ENCODE measurements at places on chromosomes 11 and 22. TPM values are rescaled to one million over a fixed set of nuclear protein-coding genes. Genes with fewer than 3 reads are reported as not detected.

Gene BACE1
- 27.2 TPM for total RNA-seq

Gene DCDC1
- total RNA-seq = not detected

Gene DNAJB7
- total RNA-seq = not detected

Gene MPST
- total RNA-seq = 113 TPM

Gene SLC7A4
- 20.4 TPM for total RNA-seq

Gene CASP5
- not detected for total RNA-seq

Gene SLC22A9
- not detected for total RNA-seq

Gene BATF2
- 0.21 TPM for total RNA-seq

Gene ALX4
- not detected for total RNA-seq

GRCh38 chr11:37087650-37088572 lies 489.9 kb upstream of the RAG2 start:
- no peak overlapping the region for H3K4me3 ChIP-seq
- H3K27me3 ChIP-seq = no peaks in the 10 kb centered on the region
- no peaks in the 10 kb centered on the region for H3K36me3 ChIP-seq
- DNase-seq = no peak

- H3K27ac ChIP-seq = no peak overlapping the region
- H3K27me3 ChIP-seq = no peaks in the 10 kb centered on the region
- DNase-seq = no peak
- no peak overlapping the region for H3K4me3 ChIP-seq
- H3K4me1 ChIP-seq = no peaks in the 10 kb centered on the region
These were observed 11.1 kb downstream of the SLC35E4 start for GRCh38 chr22:30646518-30647160.

DNA sequence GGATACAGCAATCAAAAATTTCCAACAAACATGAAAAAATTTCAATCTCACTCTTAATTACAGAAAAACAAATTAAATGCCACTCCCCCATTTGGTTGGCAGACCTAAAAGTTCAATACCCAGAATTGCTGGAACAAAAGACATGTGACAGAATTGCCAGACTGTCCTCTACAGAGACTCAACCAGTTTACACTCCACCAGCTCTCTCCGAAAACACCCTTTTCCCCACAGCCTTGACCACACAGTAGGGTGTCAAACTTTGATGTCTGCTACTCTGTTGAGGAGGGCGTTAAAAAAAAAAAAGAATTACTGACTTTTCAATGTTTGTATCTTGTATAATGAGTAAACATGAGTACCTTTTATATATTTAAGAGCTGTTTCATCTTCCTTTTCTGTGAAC lies 44.7 kb upstream of the YPEL1 start:
- H3K27me3 ChIP-seq = no peaks in the 10 kb centered on the region
- DNase-seq = no peak
- no peaks in the 10 kb centered on the region for H3K4me1 ChIP-seq
- H3K36me3 ChIP-seq = peaks cover 22% of the 10 kb centered on the region

DNA sequence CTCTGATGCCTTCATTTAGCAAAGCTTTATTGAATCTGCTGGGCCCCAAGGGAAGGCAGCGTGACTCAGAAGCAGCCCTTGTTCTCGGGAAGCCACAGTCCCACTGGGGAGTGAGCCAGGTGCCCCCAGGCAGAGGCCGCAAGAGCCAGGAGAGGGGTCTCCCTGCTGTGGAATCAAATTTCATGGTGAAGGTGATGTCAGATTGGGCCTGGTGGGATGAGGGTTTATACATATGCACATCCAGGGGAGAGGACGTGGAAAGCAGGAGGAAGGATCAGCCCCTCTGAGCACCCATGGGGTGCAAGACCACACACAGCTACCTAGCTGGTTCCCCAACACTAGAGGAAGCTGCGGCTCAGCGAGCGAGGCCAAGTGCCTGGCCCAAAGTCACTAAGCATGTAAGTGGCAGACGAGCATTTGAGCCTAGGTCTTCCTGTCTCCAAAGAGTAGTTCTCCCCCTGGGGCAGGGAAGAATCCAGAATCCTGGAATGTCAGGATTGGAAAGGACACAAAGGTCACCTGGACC lies 2.0 kb downstream of the SYNGR1 start:
- no peak overlapping the region for H3K4me3 ChIP-seq
- no peak overlapping the region for H3K27ac ChIP-seq
- no peaks in the 10 kb centered on the region for H3K27me3 ChIP-seq
- no peaks in the 10 kb centered on the region for H3K4me1 ChIP-seq
- no peak for DNase-seq

- peak overlapping the region; percentile 36 for H3K27ac ChIP-seq
- no peak for DNase-seq
- H3K4me3 ChIP-seq = no peak overlapping the region
- peaks cover 8% of the 10 kb centered on the region for H3K4me1 ChIP-seq
These were observed 78.1 kb downstream of the CD44 start for GRCh38 chr11:35216962-35217678.

DNA sequence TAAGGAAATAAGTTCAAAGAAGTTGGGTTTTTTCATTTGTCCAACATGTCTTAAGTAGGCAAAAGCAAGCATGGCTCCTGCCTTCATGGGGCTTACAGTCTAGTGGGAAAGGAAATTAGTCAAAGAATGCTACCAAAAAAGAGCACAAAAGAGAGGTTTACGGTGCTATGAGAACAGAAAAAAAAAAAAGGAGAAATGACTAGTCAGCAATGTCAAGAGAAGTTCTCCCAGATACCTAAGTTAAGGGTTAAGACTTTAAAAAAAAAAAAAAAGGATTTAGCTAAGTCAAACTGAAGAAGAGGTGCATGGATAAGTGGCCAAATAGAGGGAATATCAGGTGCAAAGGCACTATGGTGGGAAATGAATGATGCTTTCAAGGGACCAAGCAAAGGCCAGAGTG lies 29.3 kb downstream of the SERGEF start:
- no peak overlapping the region for H3K27ac ChIP-seq
- H3K4me3 ChIP-seq = no peak overlapping the region
- no peak for DNase-seq

DNA sequence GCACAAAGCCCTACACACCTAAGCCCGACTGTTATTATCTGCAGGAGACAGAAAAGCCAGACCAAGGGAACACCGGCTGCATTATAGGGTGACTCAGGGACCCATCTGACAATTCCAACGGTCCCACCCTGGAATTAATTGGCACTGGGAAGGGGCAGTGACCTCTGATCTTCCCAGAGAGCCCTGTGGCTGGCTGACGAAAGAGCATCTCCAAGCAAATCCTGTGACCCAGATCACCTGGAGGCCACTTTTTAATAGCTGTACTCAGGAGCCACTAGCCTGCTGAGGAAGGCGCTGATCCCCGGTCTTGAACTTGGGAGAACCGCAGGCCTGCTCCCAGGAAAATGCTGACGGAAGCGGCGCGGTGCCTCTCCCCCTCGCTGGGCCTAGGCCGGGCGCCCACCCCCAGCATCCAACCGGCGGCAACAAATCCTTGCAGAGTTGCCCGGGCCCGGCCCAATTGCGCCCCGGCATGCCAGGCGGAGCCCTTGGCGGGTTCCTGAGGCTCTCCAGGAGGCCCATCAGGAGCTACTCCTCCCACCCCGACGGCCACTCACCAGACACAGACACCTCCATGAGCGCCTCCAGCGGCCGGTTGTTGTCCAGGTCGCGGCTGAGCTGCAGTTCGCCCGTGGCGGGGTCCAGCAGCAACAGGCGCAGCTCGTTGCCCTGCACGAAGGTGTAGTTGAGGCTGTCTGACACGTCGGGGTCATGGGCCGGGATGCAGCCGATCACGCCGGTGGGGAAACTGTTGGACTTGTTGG lies 4.2 kb downstream of the CELSR1 start:
- no peak for DNase-seq
- no peak overlapping the region for H3K4me3 ChIP-seq
- H3K36me3 ChIP-seq = no peaks in the 10 kb centered on the region
- H3K27me3 ChIP-seq = peaks cover 7% of the 10 kb centered on the region
- H3K4me1 ChIP-seq = peaks cover 4% of the 10 kb centered on the region
- no peak overlapping the region for H3K27ac ChIP-seq

- DNase-seq = no peak
- no peaks in the 10 kb centered on the region for H3K36me3 ChIP-seq
- H3K27me3 ChIP-seq = no peaks in the 10 kb centered on the region
- H3K27ac ChIP-seq = no peak overlapping the region
- H3K4me1 ChIP-seq = no peaks in the 10 kb centered on the region
- H3K4me3 ChIP-seq = no peak overlapping the region
These were observed 10.0 kb downstream of the MUC5B start for GRCh38 chr11:1232883-1233321.

- no peaks in the 10 kb centered on the region for H3K27me3 ChIP-seq
- no peaks in the 10 kb centered on the region for H3K4me1 ChIP-seq
- H3K4me3 ChIP-seq = no peak overlapping the region
These were observed 161.6 kb upstream of the BDNF start for GRCh38 chr11:27861706-27862430.

GRCh38 chr11:105718641-105719040 lies 108.8 kb downstream of the GRIA4 start:
- H3K4me3 ChIP-seq = no peak overlapping the region
- no peaks in the 10 kb centered on the region for H3K4me1 ChIP-seq
- no peaks in the 10 kb centered on the region for H3K36me3 ChIP-seq
- no peaks in the 10 kb centered on the region for H3K27me3 ChIP-seq

GRCh38 chr11:30358536-30358935 lies 35.6 kb downstream of the ARL14EP start:
- no peaks in the 10 kb centered on the region for H3K4me1 ChIP-seq
- no peaks in the 10 kb centered on the region for H3K36me3 ChIP-seq
- no peak overlapping the region for H3K27ac ChIP-seq
- H3K4me3 ChIP-seq = no peak overlapping the region

DNA sequence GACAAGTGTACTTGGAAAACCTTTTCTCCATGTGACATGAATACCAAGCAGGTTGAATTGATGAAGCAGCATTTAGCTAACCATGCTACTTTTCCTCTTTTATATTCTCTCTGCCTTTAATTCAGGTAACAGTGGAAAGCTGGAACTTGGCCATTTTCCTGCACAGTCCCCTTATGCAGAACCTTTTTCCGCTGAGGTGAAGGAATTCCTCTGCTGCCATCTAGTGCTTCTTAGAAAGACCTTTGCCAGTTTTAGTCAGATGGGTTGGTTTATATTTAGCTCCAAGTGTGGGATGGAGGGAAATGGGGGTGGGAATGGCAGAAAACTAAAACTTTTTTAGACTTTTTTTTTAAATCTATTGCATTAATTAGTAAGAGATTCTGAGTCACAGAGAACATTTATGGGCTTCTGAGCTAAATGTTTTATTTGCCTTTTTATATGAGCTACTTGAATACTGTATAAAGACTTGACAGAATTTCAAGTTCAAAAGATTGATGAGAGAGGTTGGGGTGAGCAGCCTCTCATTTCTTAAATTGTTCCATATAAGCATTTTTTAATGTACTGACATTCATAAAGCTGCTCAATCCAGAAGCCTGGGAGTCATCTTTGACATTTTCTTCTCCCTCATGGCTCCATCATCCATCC lies 153.9 kb upstream of the ZC3H12C start:
- no peak for DNase-seq
- no peaks in the 10 kb centered on the region for H3K36me3 ChIP-seq
- H3K4me1 ChIP-seq = no peaks in the 10 kb centered on the region
- H3K27me3 ChIP-seq = no peaks in the 10 kb centered on the region
- H3K4me3 ChIP-seq = no peak overlapping the region

DNA sequence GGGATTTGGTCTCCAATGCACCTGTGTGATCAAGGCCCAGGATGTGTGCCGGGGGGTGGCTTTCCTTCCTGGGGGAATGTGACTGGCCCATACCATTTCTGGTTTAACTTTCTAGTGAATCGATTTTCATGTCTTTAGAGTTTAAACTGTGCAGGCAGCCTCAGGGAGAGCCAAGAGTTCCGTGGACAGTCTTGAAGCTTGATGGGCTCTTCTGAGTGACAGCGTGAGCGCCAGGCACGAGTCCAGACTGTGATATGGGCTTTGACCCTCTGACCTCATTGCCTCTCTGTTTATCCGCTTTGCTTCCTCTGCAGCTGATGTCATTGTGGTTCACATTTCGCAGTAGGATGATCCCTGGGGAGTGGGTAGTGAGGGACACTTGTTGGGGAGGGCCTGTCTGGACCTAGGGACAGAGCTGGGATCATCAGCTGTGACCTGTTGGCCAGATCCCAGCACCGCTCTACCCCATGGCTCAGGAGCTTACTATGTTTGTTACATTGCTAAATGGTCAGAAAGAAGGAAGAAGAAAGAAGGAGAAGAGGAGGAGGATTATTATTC lies 80.6 kb upstream of the CLDN5 start:
- no peak overlapping the region for H3K4me3 ChIP-seq
- DNase-seq = no peak
- no peaks in the 10 kb centered on the region for H3K27me3 ChIP-seq
- no peaks in the 10 kb centered on the region for H3K36me3 ChIP-seq
- H3K4me1 ChIP-seq = no peaks in the 10 kb centered on the region

DNA sequence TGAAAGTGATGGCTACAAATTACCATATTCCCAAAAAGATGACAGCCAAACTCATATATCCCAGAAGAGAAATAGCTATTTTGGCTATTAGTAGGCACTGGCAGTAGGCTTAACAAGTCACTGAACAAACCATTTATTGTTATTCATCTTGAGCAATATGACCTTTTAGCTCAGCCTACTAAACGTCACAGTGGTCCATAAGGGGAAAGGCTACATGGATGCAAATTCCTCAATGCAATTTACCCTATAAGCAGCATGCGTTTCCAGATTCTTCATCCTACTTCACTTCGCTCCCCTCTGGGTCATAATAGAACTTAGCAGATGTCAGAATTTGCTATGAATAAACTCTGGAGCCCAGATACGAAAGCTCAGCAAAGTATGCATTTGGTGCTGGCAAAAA lies 114.0 kb downstream of the SIK3 start:
- DNase-seq = no peak
- peak overlapping the region; percentile 71 for H3K27ac ChIP-seq
- peak overlapping the region; percentile 27 for H3K4me3 ChIP-seq
- H3K36me3 ChIP-seq = no peaks in the 10 kb centered on the region
- no peaks in the 10 kb centered on the region for H3K27me3 ChIP-seq

- H3K27ac ChIP-seq = no peak overlapping the region
- no peak overlapping the region for H3K4me3 ChIP-seq
These were observed 75.5 kb upstream of the RAB38 start for GRCh38 chr11:88250566-88251242.

DNA sequence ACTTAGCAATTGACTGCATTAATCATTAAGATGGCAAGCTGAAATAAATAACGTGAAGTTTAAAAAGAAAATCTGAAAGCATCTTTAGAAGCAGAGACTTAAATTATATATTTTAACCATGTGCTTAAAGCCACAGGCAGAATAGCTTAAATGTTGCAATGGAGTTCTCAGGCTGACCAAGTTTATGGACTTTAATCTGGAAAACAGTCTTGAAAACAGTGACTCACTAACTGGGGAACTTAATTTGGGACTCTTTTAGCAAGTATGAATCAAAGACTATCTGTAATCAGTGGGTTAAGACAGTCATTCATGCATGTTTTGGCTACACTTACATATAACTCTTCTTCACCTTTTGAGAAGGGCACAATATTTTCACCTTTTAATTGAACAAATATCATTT lies 12.6 kb upstream of the GLYATL1 start:
- H3K27me3 ChIP-seq = no peaks in the 10 kb centered on the region
- no peak for DNase-seq
- no peak overlapping the region for H3K27ac ChIP-seq
- no peaks in the 10 kb centered on the region for H3K4me1 ChIP-seq

GRCh38 chr11:7485186-7486097 lies at the start of gene OLFML1:
OLFML1 (plus strand) TSS chr11:7485506; CDS start chr11:7485876, 370 bp downstream.
- peaks cover 2% of the 10 kb centered on the region for H3K4me1 ChIP-seq
- no peaks in the 10 kb centered on the region for H3K36me3 ChIP-seq
- peak within 1 kb of the TSS; percentile 44 for H3K27ac ChIP-seq

Data from ascending aorta (tissue), 2 donors.